HepG2 (cell line): ENCODE measurements at places on chromosomes 5 and 9.

DNA sequence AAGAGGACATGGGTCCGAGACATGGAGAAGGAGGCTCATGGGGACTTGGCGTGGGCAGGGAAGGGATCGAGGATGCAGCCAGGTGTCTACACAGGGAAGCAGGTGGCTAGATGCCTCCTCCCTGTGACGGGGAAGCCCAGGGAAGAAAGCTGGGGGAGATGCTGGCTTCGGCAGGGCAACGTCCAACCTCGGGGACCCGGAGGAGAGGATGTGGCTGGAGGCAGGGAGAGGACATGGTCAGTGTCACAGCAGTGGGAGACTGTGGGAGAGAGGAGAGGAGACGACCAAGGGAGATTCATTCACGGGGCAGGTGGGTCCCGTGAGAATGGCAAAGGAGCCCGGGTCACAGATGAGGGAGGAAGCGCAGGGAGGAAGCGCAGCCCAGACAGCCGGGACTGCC, 73.2 kb upstream of the PHYKPL start:
- no peak for DNase-seq
- peaks cover 3% of the 10 kb centered on the region; the same call in 1 of the 2 replicates for H3K27me3 ChIP-seq
- no peak overlapping the region for H3K27ac ChIP-seq
- H3K36me3 ChIP-seq, result no peaks in the 10 kb centered on the region
- H3K4me3 ChIP-seq, result no peak overlapping the region

GRCh38 chr9:91683269-91683668, 259.6 kb upstream of the NFIL3 start:
- H3K27me3 ChIP-seq, result peaks cover 2% of the 10 kb centered on the region; the same call in 1 of the 2 replicates
- no peak overlapping the region for H3K4me3 ChIP-seq
- H3K36me3 ChIP-seq, result no peaks in the 10 kb centered on the region
- no peak for DNase-seq
- no peaks in the 10 kb centered on the region for H3K4me1 ChIP-seq

GRCh38 chr9:134165357-134166315, 1.3 kb upstream of the RNU6ATAC start:
- H3K4me3 ChIP-seq, result no peak overlapping the region; the same call in 1 of the 2 replicates
- H3K36me3 ChIP-seq, result no peaks in the 10 kb centered on the region; the same call in 1 of the 2 replicates
- no peak overlapping the region for H3K27ac ChIP-seq
- no peaks in the 10 kb centered on the region; the same call in 1 of the 2 replicates for H3K4me1 ChIP-seq
- no peak for DNase-seq

GRCh38 chr9:122383992-122384461, 13.2 kb downstream of the PTGS1 start:
- no peaks in the 10 kb centered on the region for H3K36me3 ChIP-seq
- no peak for DNase-seq
- H3K27me3 ChIP-seq, result peaks cover 7% of the 10 kb centered on the region; the same call in 1 of the 3 replicates
- no peak overlapping the region for H3K27ac ChIP-seq
- no peaks in the 10 kb centered on the region for H3K4me1 ChIP-seq

DNA sequence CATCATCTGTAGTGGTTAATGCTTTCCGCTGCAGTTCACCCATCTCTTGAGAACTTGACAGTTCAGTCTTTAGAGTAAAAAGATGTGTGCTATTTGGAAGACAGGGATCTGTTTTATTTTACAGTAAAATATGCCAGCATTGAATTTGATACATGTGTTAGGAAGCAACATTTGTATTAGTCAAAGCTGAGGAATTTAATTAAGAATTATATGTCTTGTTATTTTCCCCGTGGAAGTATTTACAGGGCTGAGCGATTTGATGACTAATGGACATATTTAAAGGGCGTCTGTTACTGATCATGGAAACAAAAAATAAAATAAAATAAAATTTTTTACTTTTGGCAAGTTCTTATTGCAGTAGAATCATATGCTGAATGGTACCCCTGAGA, 101.3 kb downstream of the PAM start:
- 0 out of 2 replicates have a peak, but pooled peaks cover 7% of the 10 kb centered on the region for H3K4me1 ChIP-seq
- no peak overlapping the region for H3K27ac ChIP-seq
- H3K4me3 ChIP-seq, result no peak overlapping the region
- H3K36me3 ChIP-seq, result no peaks in the 10 kb centered on the region

DNA sequence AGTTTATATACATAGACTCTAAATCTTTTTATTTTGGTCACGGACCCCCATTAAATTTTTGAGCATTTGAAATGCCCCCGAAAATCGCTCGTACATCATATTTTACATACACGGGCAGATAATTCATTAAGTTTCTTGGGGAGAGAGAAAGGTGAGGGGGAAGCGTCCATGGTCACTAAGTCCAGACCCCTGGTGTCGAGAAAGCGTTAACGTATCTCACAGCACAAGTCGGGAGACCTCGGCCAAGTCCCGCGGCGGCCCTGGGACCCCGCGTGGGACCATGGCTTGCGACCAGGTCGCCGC, 794 bp downstream of the PTBP3 start:
- H3K27ac ChIP-seq, result peak overlapping the region; percentile 97
- no peak for DNase-seq
- H3K4me1 ChIP-seq, result peaks cover 63% of the 10 kb centered on the region
- H3K36me3 ChIP-seq, result no peaks in the 10 kb centered on the region
- H3K27me3 ChIP-seq, result no peaks in the 10 kb centered on the region
- peak overlapping the region; percentile 95 for H3K4me3 ChIP-seq

DNA sequence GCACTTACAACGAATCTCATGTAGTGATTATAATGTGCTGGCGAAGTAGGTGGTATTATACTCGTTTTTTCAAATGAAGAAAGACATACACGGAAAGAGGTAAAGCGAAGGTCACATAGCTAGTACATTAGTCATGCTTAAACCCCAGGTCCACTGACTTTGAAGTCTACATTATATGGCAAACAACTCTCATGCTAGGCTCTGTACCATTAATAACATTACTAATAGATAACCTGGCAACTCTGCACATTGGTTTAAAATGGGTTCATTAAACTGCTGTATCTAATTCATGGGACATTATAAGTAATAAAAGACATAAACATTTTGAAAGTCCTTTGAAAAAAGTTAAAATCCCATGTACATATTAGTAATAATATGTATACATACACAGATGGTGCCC, 21.2 kb downstream of the FYB1 start:
- H3K36me3 ChIP-seq, result no peaks in the 10 kb centered on the region
- 0 out of 3 replicates have a peak, but pooled peaks cover 10% of the 10 kb centered on the region for H3K27me3 ChIP-seq
- H3K4me1 ChIP-seq, result peaks cover 8% of the 10 kb centered on the region
- no peak overlapping the region; the same call in 1 of the 2 replicates for H3K4me3 ChIP-seq
- no peak overlapping the region for H3K27ac ChIP-seq

DNA sequence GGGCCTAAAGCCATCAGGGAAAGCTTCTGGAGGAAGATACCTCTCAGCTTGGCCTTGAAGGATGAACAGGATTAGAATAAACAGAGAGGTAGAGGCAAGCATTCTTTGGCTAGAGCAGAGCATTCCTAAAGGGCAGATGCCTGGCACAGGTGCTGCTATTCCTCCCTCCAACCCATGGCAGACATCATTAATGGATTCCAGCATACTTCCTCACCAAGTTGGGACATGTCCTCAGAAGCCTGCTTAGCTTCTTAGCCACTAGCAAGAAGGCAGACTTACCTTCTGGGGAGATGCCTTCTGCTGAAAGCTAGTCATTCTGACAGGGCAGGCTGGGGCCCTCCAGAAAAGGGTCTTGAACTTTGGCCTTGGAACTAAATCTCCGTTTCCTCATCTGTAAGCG, 122.0 kb downstream of the RGS3 start:
- H3K36me3 ChIP-seq, result peaks cover 10% of the 10 kb centered on the region; the same call in 1 of the 2 replicates
- no peak for DNase-seq
- peaks cover 12% of the 10 kb centered on the region for H3K4me1 ChIP-seq
- H3K27me3 ChIP-seq, result no peaks in the 10 kb centered on the region
- no peak overlapping the region for H3K27ac ChIP-seq

GRCh38 chr5:111427762-111428161, 84.6 kb downstream of the STARD4 start:
- H3K27ac ChIP-seq, result no peak overlapping the region
- H3K27me3 ChIP-seq, result no peaks in the 10 kb centered on the region
- DNase-seq, result no peak
- no peaks in the 10 kb centered on the region for H3K36me3 ChIP-seq
- no peak overlapping the region for H3K4me3 ChIP-seq

DNA sequence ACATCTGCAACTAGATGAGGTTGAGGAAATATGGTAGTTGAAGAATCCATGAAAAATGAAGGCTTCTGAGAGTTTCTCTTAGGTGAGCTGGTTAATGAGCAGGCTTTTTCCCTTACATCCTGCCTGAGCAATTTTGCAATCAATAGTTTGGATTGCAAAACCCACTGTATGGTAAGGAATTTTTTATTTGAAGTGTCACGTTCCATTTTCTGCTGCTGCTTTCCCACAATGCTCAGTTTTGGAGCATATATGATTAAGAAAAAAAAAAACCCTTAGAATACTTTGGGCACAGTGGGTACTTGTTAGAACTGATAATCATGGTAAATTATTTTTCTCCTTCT, 144.2 kb downstream of the PCSK1 start:
- no peaks in the 10 kb centered on the region for H3K36me3 ChIP-seq
- H3K4me3 ChIP-seq, result no peak overlapping the region
- peaks cover 26% of the 10 kb centered on the region for H3K4me1 ChIP-seq
- peak overlapping the region; percentile 29 for H3K27ac ChIP-seq
- H3K27me3 ChIP-seq, result no peaks in the 10 kb centered on the region

DNA sequence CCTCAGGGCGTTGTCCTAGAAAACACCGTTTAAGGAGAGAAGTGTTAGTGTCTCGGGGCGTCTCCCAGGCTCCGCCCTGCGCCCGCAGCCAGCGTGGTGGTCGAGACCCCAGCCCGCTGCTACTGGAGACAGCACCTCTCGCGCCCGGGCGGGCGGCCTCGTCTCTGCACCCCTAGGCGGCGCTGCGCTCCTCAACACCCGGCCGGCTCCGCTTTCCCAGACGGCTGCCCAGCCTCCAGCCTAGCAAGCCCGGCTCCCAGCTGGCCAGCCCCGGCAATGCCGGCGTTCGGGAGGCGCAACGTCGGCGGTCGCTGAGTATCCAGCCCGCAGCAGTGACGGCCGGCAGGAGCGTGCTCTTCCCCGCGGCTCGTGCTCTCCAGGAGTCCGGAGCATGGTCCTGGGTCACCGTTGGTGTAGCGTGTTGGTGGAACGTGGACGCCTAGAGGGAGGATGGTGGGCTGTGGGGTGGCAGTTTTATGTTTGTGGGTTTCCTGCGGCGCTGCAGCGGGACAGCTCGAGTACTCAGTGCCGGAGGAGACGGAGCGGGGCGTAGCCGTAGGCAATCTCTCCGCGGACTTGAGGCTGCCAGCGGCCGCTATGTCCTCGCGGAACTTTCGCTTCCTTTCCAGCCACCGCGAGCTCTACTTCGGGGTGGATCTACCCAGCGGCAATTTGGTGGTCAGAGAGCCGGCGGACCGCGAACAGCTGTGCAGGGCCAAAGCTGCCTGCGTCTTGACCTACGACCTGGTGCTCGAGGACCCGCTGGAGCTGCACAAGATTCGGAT, 536 bp downstream of the PCDHAC1 start:
- peaks cover 2% of the 10 kb centered on the region; the same call in 1 of the 2 replicates for H3K27me3 ChIP-seq
- no peak for DNase-seq
- H3K36me3 ChIP-seq, result no peaks in the 10 kb centered on the region
- H3K27ac ChIP-seq, result no peak overlapping the region
- H3K4me3 ChIP-seq, result no peak overlapping the region
- H3K4me1 ChIP-seq, result no peaks in the 10 kb centered on the region

- H3K4me3 ChIP-seq, result no peak overlapping the region
- H3K36me3 ChIP-seq, result no peaks in the 10 kb centered on the region
- H3K4me1 ChIP-seq, result no peaks in the 10 kb centered on the region
- DNase-seq, result no peak
- H3K27ac ChIP-seq, result no peak overlapping the region
- no peaks in the 10 kb centered on the region for H3K27me3 ChIP-seq
Observed at GRCh38 chr5:90099099-90099498, 310.5 kb downstream of the CETN3 start.

- no peaks in the 10 kb centered on the region for H3K4me1 ChIP-seq
- no peak for DNase-seq
- H3K4me3 ChIP-seq, result no peak overlapping the region
- H3K36me3 ChIP-seq, result no peaks in the 10 kb centered on the region
- H3K27me3 ChIP-seq, result no peaks in the 10 kb centered on the region
- no peak overlapping the region for H3K27ac ChIP-seq
Observed at GRCh38 chr5:172482156-172483020, 28.1 kb upstream of the SH3PXD2B start.
